ENCODE measurements at places on chromosomes 5 and 9.

- no peak for DNase-seq
Observed at GRCh38 chr9:81264516-81264915, 424.8 kb downstream of the TLE1 start.

GRCh38 chr5:36457511-36458270 lies 148.7 kb upstream of the SLC1A3 start:
- DNase-seq: no peak

- DNase-seq: no peak
Observed at GRCh38 chr5:176561259-176561658, 12.1 kb downstream of the CDHR2 start.

DNA sequence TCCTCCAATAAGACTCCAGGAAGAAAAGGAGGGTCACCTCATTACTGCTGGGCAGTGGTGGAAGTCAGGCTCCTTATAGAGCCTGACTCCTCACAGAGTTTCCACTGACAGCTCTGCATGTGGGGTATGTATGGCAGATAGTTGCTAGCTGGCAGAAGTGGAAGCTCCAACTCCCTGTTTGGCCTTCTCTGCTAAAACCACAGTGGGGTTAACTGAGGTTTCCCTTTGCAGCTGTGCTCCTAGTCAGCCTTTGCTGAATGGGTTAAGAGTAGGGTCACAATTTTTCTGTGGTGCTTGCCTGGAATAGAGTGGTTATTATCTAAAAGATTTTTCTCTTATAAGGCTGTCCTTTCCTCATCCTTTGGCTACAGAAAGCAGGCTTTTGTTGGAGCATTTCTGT lies 327.5 kb downstream of the FBXL17 start:
- DNase-seq: no peak

DNA sequence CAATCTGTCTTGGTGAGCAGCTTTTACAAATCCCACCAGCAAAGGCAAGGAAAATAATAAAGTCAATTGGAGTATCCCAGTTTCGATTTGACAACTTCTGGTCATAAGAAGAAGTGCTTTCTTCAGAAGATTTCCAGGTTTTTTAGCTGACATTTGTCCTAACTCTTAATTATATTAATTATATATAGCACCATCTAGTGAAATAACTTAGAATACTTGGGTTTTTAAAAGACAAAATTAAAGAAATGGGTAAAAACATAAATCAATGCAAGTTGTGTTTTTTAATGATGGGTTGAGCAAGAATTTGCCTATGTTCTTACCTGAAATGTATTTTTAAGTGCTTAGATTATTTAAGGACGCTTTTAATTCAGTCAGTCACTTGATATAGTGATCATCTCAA lies 421.8 kb downstream of the ACTL7B start:
- no peak for DNase-seq

GRCh38 chr5:115351356-115352195 lies 55.1 kb upstream of the CCDC112 start:
- DNase-seq: no peak

DNA sequence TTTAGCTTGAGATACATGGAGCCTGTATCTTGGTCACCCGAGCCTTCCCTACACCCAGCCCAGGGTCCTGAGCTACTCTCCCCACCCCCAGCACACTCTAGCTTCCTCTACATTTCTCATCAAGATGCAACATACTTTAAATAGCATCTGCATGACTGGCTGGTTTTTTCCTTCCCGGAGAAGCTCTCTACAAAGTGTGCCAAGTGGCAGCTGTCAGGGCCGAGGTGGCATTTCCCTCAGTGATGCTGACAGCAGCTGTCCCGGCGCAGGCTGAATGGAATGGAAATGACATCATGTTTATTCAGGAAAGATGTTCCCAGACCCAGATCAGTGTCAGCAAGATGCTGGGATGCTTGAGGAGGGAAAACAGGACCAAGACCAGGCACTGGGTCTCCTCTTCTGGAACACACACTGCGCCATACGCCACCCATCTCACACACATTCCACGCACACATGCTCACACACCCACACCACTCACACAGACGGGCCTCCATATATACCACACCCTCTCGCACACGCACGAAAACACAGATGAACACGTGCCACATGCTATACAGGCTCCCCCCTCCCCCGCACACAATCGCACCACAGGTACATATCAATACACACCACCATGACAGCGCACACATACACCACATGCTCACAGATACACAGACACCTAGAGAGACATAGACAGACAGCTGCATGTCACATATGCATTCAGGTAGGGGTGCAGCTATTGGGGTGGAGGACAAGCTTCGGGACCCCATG lies 67.8 kb downstream of the LHX2 start:
- no peak for DNase-seq

- no peak for DNase-seq
Observed at GRCh38 chr5:66963559-66963971, 233.0 kb downstream of the CD180 start.
